ENCODE measurements at places on chromosomes 1 and 21.

DNA sequence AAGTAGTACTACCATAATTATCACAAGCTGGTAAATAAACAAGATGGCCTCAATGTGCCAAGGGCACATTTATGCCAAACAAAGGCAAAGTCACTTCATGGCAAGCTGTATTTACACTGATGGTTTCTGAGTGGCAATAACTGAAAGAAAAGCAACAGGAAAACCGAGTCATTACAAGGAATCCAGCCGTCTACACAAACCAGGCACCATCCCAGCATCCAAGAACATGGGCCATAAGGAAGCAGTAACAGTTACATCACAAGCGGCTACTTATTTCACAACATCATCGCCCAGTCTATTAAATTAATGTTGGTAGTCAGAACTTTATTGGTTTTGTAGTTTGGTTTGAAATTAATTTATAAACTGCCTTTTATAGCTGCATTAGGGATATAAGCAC lies 214.2 kb downstream of the RERE start:
- no peak for DNase-seq

DNA sequence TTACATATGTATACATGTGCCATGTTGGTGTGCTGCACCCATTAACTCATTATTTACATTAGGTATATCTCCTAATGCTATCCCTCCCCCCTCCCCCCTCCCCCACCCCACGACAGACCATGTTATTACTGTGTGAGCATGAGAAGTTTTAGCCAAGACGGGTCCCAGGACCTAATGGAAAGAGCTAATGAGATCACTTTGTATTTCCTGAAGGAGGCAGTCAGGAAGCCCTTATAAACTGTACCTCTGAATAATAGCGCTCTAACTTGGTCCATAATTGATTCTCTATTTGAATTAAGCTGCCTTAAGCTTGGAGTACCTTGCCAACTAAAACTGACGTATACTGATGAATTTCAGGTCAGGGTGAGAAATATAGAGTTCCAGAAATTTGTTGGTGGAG lies 4.1 kb upstream of the NEGR1 start:
- DNase-seq: no peak

- no peak for DNase-seq
Measured at GRCh38 chr1:70978623-70979022, 69.0 kb downstream of the PTGER3 start.

- no peak for DNase-seq
Measured at GRCh38 chr1:9764550-9764949, 59.2 kb downstream of the CLSTN1 start.

DNA sequence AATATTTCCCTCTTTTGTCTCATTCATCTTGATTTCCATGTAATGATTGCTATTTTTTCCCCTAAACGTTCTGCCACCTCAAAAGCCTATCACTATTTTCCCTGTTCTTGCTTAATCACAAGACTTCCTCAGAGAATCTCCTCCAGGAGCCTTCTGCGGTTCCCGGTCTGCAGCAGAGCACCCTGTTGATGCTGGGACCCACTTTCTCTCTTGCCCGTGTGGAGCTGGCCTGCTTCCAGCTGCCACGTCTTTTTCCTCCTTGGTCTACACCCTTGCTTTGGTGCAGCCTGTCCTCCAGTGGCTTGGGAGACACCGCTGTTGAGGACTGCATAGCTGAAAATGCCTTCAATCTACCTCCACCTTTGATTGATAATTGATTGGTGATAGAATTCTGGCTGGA lies 70.0 kb upstream of the COA6 start:
- DNase-seq: no peak

DNA sequence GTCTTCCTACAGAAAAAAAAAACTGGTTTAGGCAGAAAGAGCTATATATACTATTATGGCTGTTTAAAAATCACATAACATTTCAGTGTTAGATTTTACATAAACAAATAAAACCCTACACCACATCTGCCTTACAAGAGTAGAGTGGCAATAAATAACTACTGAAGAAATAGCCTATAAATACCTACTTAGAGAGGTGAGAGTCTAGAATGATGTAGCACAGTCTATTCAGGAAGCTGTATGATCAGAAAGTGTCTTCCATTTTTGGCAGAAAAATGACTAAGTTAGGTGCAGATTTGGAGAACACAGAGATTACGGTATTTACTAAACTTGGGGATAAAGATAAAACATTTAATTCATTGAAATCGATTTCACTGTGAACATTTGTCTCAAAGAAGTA lies 75.5 kb downstream of the VAV3 start:
- DNase-seq: no peak

- peak; percentile 81 for DNase-seq
Measured at GRCh38 chr1:246724016-246724730, at the start of gene SCCPDH. Gene SCCPDH, plus strand, starts transcription at chr1:246724409. Its CDS starts 14 bp downstream, at chr1:246724423.

GRCh38 chr1:197737916-197738315 lies 37.4 kb downstream of the DENND1B start:
- no peak for DNase-seq

- DNase-seq: no peak
Measured at GRCh38 chr1:85245456-85245855, 14.0 kb downstream of the C1orf52 start.

DNA sequence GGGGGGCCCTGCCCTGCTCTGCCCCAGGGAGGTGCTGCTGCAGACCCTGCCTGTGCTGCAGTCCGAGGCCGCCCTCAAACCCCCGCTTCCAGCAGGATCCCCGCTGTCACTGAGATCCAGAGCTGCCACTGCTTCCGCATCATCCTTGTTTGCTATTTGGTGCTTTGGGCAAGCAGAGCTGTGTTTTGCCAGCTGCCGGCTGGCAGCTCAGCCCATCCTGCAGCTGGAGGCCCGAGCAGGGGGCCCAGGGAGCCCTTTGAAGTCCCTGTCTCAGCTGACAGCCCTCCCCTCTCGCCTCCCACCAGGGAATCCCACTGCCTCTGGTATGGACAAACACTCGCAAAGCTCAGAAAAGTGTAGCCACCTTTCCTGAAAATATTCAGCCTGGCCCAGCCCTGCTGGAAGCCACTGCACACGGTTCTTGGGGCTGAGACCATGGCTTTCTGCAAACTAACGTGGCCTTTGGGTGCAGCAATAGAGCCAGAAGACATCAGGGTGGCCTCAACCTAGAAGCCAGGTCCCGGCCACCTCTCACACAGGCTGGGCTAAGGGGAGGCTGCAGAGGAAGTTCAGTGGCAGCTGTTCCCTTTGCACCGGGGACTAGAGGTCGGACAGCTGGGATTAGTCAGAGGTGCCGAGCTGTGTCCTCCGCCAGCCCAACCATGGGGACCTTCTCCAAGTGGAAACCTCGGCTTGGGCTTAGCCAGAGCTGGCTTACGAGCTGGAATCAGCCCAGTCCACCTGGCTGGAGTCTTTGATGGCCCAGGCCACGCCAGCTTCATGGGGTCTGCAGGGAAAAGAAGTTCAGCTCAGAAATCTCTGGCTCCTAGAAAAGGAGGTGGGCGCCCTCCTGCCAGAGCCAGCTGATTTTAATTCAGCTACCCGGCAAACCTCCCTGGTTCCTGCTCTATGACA lies 107.1 kb downstream of the SPSB1 start:
- DNase-seq: peak; percentile 31

DNA sequence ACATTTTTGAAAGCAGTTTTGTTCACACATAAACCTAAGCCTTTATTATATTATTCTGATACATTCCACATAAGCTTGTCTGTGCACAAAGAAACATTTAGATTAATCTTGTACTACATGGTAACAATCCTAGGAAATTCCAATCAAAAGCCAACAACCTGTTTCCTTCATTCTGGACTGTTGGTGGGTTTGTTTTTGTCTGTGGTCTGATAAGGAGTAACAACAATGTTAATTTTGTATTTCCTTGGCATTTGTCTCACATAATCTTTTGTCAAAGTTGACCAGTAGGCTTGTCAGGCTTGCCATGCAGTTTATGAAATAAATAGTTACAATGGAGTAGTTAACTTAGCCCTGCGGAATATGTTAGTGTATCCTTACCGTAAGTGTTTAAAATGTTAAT lies 183.3 kb downstream of the DHRS3 start:
- no peak for DNase-seq

DNA sequence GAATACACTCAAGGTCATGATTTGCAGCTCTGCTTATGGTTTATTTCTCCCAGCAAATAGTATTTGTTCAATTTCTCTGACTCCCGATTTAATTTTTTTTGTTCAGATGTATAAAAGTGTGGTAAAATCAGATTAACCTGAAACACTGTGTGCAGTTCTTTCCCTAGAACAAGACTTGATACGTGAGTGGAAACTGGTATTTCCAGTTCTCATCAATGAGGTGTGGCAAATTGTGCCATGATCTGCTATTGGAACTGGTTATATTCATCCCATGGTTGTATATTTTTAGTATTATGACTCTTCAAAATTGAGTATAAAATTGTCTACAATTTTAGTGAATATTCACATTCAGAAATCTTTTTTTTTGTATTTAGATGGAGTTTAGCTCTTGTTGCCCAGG lies 76.8 kb upstream of the IVNS1ABP start:
- no peak for DNase-seq

GRCh38 chr1:205339197-205339702 lies 17.5 kb downstream of the KLHDC8A start:
- peak; percentile 10 for DNase-seq

DNA sequence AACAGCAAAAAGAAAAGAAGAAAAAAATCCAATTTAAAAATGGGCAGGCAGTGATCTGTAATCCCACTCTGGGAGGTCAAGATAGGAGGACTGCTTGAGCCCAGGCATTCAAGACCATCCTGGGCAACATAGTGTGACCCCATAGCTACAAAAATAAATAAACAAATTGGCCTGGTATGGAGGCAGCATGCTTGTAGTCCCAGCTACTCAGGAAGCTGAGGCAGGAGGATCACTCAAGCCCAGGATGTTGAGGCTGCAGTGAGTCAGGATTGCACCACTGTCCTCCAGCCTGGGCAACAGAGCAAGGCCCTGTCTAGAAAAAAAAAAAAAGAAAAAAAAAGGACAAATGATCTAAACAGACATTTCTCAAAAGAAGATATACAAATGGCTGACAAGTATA lies 99.6 kb downstream of the EIF4G3 start:
- DNase-seq: no peak
